A549 treated with dexamethasone at 1 μM for 4 hours (cell line): ENCODE measurements at places on chromosomes 3 and 15. TPM values are rescaled to one million over a fixed set of nuclear protein-coding genes. Genes with fewer than 3 reads are reported as not detected.

Gene GOLGA8J
- not detected in 5 replicates for total RNA-seq

Gene SGO1
- 12.0 to 17.4 TPM (median 15.8 TPM) in 5 replicates for total RNA-seq

Gene FEZF2
- not detected in 5 replicates for total RNA-seq

Gene GOLGA8G
- not detected in 5 replicates for total RNA-seq

Gene GOLGA8K
- total RNA-seq, result 0.34 to 1.2 TPM (median 0.62 TPM) in 5 replicates

Gene PLA1A
- total RNA-seq, result 0.22 to 0.44 TPM (median 0.31 TPM) in 5 replicates
